HuH-7 (cell line): ENCODE measurements at places on chromosomes 2 and 18.
A peak's percentile ranks its signal among the peaks of the same experiment; 100 is the strongest.

- DNase-seq, result no peak
Observed at GRCh38 chr2:157173740-157174184, 83.7 kb upstream of the GALNT5 start.

GRCh38 chr2:27799646-27800010 is 28.1 kb downstream of the MRPL33 start:
- no peak for DNase-seq

DNA sequence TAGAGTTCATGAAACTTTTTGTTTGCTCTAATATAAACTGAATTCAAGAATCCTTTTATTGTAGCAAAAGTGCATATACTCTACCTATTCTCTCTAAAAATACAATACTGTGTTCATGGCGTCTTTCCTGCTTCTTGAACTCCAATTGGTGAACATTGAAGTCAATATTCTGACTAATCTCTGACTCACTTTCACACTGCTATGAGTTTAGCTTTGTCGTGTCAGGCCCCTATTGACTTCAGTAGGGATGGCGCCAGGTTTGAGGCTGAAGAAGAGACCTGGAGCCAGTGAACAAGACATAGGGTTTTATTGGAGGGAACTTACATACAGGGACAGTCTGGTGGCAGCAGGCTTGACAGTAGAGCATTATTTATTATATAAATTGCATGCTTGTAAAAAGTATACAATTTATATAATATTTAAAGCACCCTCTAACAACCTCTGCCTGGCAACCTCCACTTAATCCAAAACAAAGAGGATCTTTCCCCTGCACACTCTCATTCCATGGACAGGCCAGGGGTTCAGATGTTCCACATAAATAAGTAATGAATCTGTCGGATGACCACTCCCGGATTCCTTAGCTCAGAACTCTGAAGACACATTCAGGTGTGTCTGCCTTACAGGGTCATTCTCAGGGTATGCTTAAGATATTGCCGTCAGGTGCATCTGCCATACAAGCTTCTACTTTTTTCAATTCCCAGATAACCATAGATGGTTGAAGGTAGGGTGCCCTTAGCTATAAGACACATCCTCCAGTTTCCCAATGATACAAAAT is 141.0 kb downstream of the CERS6 start:
- DNase-seq, result no peak

DNA sequence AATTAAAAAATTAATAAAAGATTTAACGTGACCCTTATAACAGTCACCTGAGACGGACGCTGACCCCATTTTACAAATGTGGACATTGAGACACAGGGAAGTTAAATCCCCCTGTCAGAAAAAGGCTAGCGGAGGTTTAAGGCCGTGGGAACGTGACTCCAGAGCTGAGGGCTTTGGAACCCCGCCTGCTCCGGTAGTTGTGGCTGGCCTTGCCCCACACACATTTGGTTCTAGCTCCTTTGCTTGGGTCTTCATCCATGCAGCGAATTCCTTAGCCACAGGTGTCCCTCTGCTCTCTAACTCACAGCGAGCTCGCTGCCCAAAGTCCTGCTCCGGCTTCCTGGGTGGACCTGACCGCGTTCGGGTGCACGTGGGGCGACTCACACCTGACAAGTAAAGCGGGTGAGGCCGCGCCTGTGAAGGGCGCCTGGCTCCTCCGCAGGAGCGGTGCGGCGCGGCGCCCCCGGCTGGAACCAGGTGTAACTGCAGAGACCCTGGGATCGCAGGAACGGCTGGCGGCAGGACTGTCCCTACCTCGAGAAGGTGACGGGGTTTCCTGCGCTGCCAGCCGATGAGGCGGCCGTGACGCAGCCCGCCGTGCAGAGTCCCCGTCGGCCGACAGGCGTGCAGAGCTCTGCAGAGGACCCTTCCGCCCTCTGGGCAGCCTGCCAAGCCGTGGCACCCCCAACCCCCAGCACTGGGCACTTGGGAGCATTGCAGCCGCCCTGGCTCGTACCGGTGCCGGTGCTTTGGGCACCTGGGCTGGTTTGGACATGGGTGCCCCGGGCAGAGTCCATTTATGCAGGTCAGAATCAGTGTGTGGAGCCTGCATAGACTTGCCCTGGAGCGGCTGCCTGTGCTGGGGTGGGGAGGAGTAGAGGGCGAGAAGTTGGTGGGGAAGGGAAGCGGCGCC is 2.4 kb upstream of the PROC start:
- no peak for DNase-seq

DNA sequence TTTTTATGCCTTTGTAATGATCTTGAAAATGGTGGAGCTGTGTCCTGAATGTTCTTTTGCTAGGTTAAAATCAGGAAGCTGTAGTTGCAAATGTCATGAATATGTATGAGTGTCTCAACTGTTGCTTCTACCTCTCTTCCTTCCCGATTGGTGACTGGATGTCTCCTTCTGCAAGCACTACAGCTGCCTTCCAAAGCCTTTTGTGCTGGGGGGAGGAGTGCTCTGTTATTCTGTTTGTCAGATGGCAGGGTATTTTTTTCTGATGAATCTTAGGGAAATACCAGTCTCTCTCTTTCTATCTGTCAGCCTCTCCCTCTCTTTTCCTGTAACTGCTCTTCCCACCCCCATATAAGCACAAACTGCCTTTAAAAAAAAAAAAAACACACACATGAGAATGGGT is 1396.3 kb upstream of the CELF4 start:
- DNase-seq, result no peak

DNA sequence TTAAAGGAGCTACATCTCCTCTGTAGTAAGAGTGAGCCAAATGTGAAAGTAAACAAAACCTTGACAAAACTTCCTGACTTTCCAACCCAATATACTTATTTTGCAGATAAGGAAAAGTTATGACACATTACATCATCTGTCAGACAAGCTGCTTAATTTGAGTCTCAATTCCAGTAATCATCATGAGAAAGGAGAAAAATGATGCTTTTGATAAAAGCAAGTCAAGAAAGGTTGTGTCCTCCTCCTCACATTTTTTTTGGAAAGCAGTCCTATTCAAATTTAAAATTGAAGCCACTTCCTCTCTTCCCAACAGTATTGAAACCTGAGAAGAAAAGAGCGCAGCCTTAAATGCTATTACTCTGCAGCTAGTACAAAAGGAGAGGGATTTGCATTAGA is 519.6 kb downstream of the LRP1B start:
- DNase-seq, result no peak

DNA sequence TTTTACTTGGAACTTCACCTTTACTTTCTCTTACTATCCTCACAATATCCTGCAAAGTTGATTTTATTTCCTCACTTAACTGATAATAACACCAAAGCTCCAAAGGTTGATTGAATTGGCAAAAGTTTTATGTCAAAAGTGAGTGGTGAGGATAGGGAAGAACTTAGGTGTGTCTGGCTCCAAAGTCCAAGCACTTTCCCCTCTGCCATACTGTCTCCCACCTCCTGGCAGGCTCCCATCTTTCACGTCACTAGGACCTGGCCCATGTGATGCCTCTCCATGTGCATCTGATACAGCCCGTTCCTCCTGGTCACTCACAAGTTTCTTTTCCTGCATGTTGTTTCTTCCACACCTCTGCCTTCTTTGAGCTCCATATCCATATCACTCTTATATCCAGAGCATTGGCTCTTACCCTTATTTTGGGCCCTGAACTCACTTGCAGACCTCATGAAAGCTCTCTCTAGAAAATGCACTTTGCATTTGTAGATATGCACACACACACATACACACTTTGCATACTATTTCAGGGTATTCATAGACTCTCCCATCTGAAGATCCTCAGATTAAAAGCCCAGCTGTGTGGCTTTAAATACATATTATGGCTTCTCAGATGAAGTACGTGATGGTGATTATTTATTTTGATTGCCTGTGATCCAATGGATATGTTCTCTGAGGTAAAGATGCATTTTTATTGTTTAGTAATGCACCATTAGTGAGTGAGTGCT is 12.3 kb downstream of the MEP1B start:
- DNase-seq, result no peak

GRCh38 chr2:118732432-118732831 is 115.0 kb downstream of the EN1 start:
- no peak for DNase-seq

- DNase-seq, result no peak
Observed at GRCh38 chr2:15369129-15369528, 192.0 kb downstream of the NBAS start.

- DNase-seq, result peak; percentile 66
Observed at GRCh38 chr2:226030788-226031646, 631.5 kb downstream of the NYAP2 start.

DNA sequence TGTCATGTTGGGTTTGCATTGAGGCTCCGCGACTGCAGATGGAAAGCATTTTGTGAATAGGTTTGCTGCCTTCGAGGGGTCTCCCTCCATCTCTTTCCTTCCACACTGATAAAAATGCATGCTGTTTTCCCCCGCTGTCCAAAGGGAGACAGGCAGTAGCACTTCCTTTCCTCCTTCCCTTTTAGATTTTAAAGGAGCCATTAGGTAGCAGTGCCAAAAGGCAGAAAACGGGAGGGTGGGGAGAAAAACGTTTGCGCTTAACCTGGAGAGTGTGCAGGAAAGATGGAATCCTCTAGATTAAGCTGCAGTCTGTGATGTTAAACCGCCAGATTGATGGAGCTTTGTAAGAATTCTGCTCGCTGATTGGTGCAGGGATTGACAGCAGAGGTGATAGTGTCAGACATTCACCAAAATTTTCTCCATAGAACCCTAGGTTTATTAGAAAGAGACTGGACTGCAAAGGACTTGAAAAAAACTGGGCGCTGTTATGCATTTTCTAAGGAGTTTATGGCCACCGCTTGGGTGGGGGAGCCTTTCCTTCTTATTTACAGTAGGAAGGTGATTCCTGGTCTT is 688 bp downstream of the MAPRE2 start:
- no peak for DNase-seq

GRCh38 chr2:36538335-36538734 is 59.6 kb downstream of the FEZ2 start:
- no peak for DNase-seq

GRCh38 chr2:181655519-181655918 is 1.4 kb downstream of the CERKL start:
- DNase-seq, result no peak

- DNase-seq, result no peak
Observed at GRCh38 chr2:102717308-102718018, 44.4 kb upstream of the TMEM182 start.

DNA sequence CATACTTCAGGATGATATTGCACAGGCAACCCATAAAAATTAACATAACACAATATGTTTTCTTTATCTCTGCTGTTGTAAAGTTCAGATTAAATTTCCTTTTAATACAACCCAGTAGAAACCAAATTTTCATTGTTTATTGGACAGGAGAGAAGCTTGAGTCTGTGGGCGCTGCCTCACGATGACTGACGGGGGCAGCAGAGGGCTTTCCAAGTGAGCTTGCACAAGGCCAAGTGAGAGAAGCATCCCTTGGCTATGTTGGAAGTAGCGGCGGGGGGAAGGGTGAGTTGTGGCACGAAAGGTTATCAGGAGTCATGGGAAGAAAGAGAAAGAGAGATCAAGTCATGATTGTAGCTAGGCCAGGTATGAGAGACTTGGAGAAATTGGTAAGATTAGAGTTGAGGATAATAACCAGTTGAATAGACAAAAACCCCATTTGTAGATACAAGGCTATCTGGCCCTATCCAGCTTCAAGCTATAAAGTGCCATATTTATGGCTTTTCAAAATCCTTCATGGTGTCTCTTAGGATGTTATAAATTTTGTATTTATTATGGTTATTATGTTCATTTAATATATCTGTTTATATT is 413.7 kb upstream of the FAM98A start:
- peak; percentile 17 for DNase-seq

DNA sequence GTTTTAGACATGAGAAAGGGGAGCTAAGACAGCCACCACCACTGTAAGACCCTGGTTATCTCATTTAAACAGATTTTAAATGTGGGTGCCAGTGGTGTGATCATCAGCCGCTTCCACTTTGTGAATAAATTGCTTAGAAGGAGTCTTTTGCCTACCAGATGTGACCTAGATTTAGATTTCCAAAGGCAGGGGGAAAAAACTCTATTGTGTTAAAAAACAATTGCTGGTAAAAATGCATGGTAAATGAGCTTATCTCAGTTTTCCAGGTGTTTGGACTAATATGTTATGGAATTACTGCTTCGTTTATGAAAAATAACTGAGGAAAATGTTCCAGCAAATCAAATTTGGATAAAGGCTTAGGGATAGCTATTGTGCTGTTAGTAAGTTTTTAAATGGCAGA is 466.3 kb upstream of the RAB12 start:
- no peak for DNase-seq

DNA sequence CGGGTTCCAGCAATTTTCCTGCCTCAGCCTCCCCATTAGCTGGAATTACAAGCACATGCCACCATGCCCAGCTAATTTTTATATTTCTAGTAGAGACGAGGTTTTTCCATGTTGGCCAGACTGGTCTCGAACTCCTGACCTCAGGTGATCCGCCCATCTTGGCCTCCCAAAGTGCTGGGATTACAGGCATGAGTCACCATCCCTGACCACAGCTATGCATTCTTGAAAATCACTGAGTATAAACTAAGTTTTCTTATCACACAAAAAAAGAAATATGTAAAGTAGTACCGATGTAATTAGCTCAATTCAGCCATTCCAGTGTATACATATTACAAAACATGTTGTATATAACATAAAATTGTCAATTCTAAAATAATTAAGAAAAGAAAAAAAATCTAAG is 232.7 kb downstream of the MBD2 start:
- no peak for DNase-seq

DNA sequence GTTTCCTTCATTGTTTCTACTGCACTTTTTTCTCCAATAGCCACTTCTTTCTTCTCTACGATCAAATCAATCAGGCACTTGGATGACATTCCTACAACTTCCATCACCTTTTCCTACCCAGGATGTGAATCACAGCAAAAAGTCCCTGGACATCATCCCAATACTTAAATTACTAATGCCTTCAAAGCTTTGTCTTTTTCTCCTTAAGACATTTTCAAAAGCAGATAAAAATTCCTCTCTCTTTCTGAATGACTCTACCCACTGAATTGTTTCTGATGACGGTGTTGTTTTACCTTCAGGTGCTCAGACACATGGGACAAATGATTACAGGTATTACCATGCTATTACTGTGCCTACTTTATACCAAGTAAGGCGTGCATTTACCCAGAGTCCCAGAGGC is 500.9 kb downstream of the FBXO15 start:
- DNase-seq, result no peak

GRCh38 chr18:22032392-22032961 is 136.9 kb upstream of the GATA6 start:
- DNase-seq, result peak; percentile 36

DNA sequence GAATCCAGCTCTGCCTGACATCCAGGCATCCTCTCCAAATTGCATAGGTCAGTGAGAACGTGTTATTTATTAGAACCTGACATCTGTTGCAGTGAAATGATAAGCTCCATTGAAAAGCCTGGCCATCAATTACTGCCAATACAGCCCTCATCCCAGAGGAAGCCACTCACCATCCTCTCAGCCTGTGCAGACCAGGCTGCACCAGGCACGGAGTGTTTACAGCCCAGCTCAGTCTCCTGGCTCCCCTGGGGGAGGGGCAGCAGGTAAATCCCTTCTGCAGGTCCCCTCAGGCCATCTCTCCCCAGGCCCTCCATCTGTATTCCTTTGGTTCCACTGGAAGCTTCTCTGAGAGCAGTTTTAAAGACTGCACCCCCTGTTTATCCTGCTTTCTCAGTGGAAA is 82.6 kb upstream of the FOSL2 start:
- no peak for DNase-seq

- peak; percentile 92 for DNase-seq
Observed at GRCh38 chr2:11155381-11156035, at the start of gene SLC66A3. TSS of gene SLC66A3 (plus strand) at chr2:11155467. CDS start at chr2:11155547, 80 bp downstream.

- no peak for DNase-seq
Observed at GRCh38 chr2:110946902-110947301, 173.8 kb upstream of the BCL2L11 start.
